ENCODE measurements at places on chromosomes 3 and 15.

- DNase-seq, result peak; percentile 16
- no peak overlapping the region for H3K27ac ChIP-seq
- H3K27me3 ChIP-seq, result no peaks in the 10 kb centered on the region
- H3K36me3 ChIP-seq, result peaks cover 18% of the 10 kb centered on the region
- H3K4me1 ChIP-seq, result peaks cover 2% of the 10 kb centered on the region
- no peak overlapping the region for H3K4me3 ChIP-seq
These were observed 9.2 kb downstream of the LZTFL1 start for GRCh38 chr3:45832699-45833098.

GRCh38 chr3:139455206-139455605, 21.1 kb downstream of the RBP2 start:
- H3K4me1 ChIP-seq, result no peaks in the 10 kb centered on the region
- no peak overlapping the region for H3K4me3 ChIP-seq
- DNase-seq, result no peak
- H3K27me3 ChIP-seq, result no peaks in the 10 kb centered on the region
- no peak overlapping the region for H3K27ac ChIP-seq

DNA sequence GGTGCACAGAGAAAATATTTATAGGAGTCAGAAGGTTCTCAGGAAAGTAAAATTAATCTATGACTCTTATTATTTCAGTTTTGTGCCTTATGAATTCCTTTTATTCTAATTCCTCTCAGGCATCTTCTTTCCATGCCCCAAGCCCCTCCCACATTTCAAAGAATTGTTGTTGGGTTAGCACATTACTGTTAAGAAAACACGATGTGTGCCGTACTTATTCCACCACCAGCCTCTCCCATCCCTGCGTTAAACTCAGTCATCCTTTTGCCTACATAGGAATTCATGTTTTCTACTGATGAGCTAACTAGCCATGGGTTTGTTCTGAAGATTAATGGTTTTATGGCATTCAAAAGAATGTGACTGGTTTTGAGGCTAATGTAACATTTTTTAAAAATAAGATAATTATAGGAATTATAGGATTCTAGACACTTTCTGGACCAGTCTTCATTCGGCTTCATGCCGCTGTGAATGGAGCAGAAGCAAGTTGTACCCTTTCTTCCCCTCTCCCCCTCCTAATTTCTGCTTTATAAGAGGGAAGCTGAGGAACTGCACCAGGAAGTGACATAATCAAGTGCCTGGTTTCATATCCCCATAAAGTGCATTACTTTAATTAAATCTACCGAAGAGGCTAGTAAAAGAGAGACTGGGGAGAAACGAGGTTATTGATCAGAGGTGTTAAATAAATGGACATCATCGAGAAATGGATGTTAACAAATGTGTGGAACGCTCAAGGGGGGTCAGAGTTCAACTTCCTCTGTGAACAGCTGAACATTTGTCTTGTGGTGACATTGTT, 12.3 kb upstream of the MB21D2 start:
- H3K36me3 ChIP-seq, result no peaks in the 10 kb centered on the region
- H3K27ac ChIP-seq, result no peak overlapping the region
- H3K4me1 ChIP-seq, result peaks cover 5% of the 10 kb centered on the region
- no peak overlapping the region for H3K4me3 ChIP-seq

GRCh38 chr3:52845691-52846431, 11.0 kb upstream of the MUSTN1 start:
- H3K27ac ChIP-seq, result no peak overlapping the region
- H3K4me1 ChIP-seq, result peaks cover 9% of the 10 kb centered on the region
- no peaks in the 10 kb centered on the region for H3K27me3 ChIP-seq
- H3K36me3 ChIP-seq, result peaks cover 19% of the 10 kb centered on the region

DNA sequence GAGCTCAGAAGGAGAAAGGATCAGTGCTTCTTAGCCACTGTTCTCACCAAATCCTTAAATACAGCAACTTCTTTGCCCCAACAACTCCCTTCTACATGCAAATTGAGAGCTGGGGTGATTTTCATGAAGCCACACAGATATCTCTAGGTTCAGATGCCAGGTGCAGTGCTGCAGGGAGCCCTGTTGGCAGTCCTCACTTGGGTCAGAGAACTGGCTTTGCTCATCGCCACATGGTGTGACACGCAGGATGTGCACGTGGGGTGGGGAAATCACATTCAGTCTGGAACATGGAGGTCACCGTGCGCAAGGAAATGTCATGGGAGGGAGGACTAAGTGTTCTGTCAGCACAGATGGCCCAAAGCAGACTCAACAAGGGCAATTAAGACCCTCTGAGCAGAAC, 103.8 kb downstream of the WDR76 start:
- no peaks in the 10 kb centered on the region for H3K27me3 ChIP-seq
- peaks cover 5% of the 10 kb centered on the region for H3K4me1 ChIP-seq
- no peak overlapping the region for H3K27ac ChIP-seq
- H3K36me3 ChIP-seq, result no peaks in the 10 kb centered on the region
- DNase-seq, result no peak

- no peaks in the 10 kb centered on the region for H3K4me1 ChIP-seq
- no peaks in the 10 kb centered on the region for H3K36me3 ChIP-seq
- no peaks in the 10 kb centered on the region for H3K27me3 ChIP-seq
- H3K4me3 ChIP-seq, result no peak overlapping the region
These were observed 226.7 kb downstream of the SNRPN start for GRCh38 chr15:25181293-25182097.

GRCh38 chr3:151371526-151371925, 13.0 kb downstream of the P2RY12 start:
- no peaks in the 10 kb centered on the region for H3K27me3 ChIP-seq
- peak; percentile 17 for DNase-seq
- no peak overlapping the region for H3K27ac ChIP-seq
- H3K4me1 ChIP-seq, result peaks cover 4% of the 10 kb centered on the region

DNA sequence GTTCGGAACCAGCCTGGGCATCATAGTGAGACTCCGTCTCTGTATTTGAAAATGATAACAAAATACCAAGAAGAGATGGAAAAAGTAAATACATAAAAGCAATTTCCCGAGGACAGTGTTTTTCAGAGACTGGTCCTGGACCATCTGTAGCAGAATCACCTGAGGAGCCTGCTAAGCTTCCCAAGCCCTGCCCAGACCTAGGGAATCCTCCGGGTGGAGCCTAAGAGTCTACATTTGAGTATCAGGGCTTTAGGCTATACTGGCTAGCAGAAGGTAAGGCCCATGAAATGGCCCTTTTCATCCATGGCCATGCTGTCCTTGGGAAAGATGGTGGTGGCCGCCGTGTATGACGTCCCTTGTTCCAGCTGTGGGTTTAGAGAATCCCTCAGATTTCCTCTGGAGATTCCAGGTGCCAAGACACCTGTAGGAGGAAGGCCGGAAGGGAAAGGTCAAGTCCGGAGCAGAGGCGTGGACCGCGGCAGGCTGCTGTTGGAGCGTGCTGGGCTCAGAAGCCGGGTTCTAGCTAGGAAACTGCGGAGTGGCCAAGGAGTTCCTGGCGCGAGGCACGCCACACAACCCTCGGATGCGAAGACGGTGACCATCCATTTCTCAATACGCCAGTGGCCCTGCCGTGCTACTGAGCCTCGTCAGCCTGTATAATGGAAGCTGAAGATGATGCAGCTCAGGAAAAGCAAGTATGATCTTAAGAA, 50.9 kb downstream of the TMEM44 start:
- H3K4me1 ChIP-seq, result peaks cover 4% of the 10 kb centered on the region
- H3K36me3 ChIP-seq, result peaks cover 4% of the 10 kb centered on the region
- H3K27me3 ChIP-seq, result no peaks in the 10 kb centered on the region
- no peak overlapping the region for H3K4me3 ChIP-seq
- DNase-seq, result no peak

- H3K4me1 ChIP-seq, result peaks cover 8% of the 10 kb centered on the region
- no peaks in the 10 kb centered on the region for H3K36me3 ChIP-seq
- no peaks in the 10 kb centered on the region for H3K27me3 ChIP-seq
- H3K27ac ChIP-seq, result no peak overlapping the region
These were observed 67.1 kb downstream of the APBA2 start for GRCh38 chr15:28952666-28953491.

- no peak for DNase-seq
- no peaks in the 10 kb centered on the region for H3K27me3 ChIP-seq
- no peaks in the 10 kb centered on the region for H3K36me3 ChIP-seq
- H3K27ac ChIP-seq, result peak overlapping the region; percentile 58
- peak overlapping the region; percentile 88 for H3K4me3 ChIP-seq
These were observed 1.9 kb downstream of the MINDY2 start for GRCh38 chr15:58773024-58773423.

DNA sequence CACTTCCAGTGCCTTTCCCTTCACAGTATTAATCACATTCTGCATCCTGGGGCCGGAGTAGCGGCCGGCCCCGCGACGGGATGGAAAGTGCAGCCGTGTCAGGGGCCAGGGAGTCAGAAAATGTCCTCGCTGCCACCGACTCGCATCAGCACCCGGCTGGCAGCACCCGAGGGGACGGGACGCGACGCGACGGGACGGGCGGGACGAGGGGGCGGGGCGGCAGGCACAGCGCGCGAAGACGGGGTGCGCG, 353 bp downstream of the ATG3 start:
- H3K27me3 ChIP-seq, result no peaks in the 10 kb centered on the region
- H3K27ac ChIP-seq, result peak overlapping the region; percentile 85

- peaks cover 7% of the 10 kb centered on the region for H3K36me3 ChIP-seq
- H3K27me3 ChIP-seq, result no peaks in the 10 kb centered on the region
- no peak for DNase-seq
- H3K27ac ChIP-seq, result no peak overlapping the region
- peaks cover 10% of the 10 kb centered on the region for H3K4me1 ChIP-seq
- no peak overlapping the region for H3K4me3 ChIP-seq
These were observed 75.8 kb downstream of the FBN1 start for GRCh38 chr15:48569591-48570302.

- no peak overlapping the region for H3K4me3 ChIP-seq
- H3K36me3 ChIP-seq, result no peaks in the 10 kb centered on the region
- no peak overlapping the region for H3K27ac ChIP-seq
- DNase-seq, result peak; percentile 27
These were observed 62.5 kb upstream of the SNRK start for GRCh38 chr3:43223670-43224364.

DNA sequence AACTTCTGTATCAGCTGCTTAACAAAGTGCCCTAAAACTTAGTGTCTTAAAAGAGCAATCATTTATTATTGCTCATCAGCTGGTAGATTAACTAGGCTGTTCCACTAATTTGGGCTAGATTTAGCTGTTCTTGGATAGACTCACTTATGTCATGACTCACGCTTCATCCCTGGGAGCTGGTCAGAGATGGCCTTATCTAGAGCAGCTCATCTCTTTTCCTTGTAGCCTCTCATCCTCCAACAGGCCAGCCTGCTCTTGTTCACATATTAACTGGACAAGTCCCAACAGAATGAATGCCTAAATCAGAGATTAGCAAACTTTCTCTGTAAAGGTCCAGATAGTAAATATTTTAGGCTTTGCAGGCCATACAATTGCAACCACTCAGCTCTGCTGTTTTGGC, 66.9 kb upstream of the PLAAT1 start:
- no peaks in the 10 kb centered on the region for H3K4me1 ChIP-seq
- H3K36me3 ChIP-seq, result no peaks in the 10 kb centered on the region
- no peak overlapping the region for H3K4me3 ChIP-seq
